Stimulated activated CD8-positive, alpha-beta memory T cell treated with anti-CD3 and anti-CD28 coated beads, Interleukin-4, amount 100 ng/mL, for 48 hours (primary cell): ENCODE measurements at places on chromosomes 1 and 21.

DNA sequence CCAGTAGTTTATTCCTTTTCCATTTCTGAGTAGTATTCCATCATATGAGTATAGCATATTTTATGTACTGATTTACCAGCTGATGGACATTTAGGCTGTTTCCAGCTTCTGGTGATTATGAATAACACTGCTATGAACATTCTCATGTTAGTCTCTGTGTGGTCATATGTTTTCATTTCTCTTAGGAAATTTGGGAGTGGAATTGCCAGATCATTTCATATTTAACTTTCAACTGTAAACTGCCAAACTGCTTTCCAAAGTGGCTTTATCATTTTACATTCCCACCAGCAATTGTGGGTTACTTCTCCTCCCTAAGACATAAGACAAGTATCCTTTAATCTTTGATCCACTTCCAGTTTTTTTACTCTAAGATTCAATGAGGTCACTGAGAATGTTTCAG is 85.7 kb upstream of the RALGPS2 start:
- no peak for DNase-seq

DNA sequence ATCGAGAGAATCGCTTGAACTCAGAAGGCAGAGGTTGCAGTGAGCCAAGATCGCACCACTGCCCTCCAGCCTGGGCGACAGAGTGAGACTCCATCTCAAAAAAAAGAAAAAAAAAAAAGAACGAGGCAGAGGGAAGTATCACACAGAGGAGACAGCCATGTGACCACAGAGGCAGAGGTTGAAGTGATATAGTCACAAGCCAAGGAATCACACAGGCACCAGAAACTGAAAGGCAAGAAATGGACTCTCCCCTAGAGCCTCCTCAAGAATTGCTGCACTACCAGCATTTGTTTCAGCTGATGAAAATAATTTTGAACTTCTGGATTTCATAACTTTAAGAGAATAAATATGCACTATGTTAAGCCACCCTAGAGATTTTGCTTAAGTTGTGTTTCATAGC is 459.6 kb downstream of the PTPRC start:
- no peak for DNase-seq

- no peak for DNase-seq
These were observed 2.6 kb upstream of the ILDR2 start for GRCh38 chr1:166977951-166978350.

GRCh38 chr1:182649041-182649440 is 35.3 kb downstream of the RGS8 start:
- DNase-seq, result no peak

DNA sequence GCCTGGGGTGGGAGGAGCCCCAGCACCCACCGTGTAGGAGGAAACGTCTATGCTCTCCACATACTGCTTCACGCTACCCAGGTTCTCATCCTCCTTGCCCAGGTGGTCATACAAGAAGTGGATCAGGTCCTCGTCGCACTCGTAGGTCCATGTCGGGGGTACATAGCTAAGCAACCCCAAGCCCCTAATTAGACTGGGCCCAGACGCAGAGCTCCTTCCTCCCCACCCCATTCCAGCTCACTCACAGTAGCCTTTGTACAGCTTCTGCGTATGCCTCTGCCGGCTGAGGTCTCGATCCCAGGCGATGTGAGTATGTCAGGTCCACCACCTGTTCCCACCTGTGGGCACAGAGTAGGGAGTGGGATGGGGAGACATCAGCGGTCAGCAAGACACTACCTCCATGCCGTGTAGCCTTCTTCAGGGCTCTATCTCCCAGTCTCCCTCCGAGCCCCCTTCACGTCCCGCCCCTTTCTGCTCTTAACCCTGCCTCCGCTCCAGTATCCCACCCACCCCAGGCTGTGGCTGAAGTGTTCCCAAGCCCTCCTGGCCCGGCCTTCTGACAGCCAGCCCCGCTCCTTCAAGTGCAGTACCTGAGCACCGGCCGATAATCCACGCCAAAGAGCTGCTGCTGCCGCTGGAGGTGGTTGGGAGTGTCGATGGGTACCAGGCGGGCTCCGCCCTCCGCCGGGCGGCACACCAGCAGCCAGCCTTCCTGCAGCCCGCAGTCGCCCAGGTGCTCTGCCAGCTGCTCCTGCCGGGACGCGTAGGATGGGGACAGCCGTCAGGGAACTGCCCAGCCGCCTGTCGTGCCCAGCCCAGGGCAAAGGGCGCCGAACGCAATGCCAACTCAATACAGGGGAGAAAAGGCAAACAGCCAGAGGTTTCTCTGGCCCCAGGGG is 919 bp downstream of the HECTD3 start:
- peak; percentile 39 for DNase-seq

DNA sequence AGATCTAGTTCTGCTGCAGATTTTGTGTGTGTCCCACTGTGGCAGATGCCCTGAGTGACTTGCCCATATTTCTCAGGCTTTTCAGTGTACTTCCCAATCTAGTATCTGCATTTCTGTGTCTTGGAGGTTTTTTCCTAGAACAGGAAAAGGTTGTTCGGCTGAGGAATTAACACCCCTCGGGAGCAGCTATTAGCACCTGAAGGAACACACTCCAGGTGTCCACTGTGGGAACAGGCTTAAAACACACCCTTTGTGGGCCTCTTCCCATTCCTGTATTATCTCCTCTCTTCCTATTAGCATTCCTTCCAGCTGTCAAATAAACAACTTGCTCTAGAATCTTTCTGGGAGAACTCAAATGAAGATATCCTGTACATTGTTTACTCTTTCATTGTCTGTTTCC is 178.3 kb downstream of the HMCN1 start:
- no peak for DNase-seq

DNA sequence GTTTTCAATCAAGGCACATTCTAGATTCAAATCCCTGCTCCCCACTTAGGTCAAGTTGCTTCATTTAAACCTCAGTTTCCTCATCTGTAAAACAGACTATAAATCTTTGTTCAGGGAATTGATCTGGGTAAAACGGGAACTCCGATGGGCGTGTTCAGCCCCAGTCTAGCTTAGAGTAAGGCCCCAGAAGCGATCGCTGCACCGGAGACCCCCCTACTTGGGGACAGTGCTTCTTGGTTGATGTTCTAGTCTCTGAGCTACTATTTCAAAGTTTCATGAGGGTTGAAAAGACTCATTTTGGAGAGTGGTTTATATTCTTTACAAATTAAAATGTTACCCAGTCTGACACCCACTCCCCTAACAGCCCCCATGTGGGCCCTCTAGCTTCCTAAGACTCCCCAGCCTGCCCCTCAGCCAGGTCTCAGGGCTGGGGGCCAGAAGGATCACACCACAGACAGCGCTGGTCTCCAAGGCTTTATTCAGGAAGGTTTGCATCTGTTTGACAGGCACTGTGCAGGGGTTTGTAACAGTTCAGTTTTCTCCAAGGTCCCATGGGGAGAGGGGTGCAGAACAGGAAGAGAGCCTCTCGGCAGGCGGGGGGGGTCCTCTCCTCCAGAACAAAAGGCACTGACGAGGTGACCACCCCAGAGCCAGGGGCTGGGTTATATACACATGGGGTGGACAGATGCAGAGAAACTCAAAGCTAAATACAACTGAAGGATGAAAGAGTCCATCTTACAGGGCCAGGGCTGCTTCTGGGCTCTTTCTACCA is 82.9 kb downstream of the STUM start:
- DNase-seq, result peak; percentile 18

DNA sequence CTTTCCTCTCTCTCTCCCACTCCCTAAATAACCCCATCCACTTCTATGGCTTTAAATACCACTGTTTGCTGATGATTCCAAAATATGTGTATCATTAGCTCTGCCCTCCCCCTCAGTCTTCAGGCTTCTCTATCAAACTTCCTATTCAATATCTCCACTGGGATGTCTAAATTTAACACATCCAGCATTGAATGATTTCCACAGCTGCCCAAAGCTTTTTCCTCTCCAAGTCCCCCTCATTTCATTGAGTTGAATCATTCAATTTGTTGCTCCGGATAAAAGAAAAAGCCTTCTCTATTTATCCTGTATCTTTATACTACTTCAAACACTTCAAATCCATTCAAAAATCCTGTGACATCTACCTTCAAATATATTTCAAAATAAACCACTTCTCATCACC is 225.0 kb downstream of the SEC16B start:
- DNase-seq, result no peak

DNA sequence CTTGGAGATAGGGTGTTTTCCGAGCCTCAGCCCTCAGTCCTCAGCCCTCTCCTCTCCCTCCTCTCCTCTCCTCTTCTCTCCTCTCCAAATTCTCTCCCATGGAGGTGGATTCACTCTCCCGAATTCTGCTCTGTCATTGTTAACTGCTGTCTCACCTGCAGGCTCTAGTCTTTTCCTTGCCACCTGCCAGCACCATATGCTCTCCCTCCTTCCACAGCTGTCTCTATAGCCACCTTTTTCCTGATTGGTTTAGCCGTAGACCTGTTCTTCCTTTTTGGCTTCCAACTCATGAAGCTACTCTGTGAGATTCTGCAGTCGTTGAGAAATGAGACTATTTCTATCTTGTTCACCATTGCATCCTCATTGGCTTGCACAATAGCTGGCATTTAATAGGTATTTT is 19.7 kb downstream of the COG2 start:
- no peak for DNase-seq

DNA sequence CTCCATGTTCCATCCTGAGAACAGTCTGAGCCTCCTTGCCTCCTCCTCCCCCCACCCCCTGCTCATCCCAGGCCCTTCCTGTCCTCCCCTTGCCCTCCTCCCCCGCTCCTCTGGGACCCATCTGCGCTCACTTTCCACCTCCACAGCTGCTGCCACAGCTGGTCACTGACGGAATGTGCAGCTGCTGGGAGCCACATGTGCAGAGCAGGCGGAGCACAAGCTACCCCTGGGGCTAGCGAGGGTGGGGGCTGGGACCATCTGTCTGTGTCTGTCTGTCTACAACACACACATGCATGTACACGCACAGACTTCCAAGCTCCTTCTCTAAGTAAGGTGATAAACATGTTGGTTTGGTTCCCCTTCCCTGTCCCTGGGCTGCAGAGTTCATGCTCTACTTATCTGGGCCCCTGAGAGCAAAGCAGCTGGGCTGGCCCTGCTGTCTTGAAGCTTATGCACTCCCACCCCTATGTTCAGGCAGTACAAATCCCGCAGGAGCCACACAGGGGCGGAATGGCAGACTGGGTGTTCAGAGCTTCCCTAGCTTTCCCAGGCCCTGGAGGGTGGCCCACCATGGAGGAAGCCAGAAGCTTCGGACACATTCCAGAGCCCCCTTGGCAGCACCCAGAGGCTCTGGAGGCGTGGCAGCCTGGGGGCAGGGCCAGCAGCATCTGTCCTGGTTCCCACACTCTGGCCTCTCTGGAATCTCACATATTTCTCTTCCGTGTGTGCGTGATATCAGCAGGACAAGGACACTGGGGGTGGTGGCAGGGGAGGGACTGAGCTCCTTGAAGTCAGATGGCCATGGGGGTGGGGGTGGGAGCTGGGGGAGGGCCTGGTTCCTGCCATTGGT is 7.0 kb upstream of the HEYL start:
- DNase-seq, result no peak

GRCh38 chr1:12433323-12434053 is 184.5 kb downstream of the DHRS3 start:
- no peak for DNase-seq

DNA sequence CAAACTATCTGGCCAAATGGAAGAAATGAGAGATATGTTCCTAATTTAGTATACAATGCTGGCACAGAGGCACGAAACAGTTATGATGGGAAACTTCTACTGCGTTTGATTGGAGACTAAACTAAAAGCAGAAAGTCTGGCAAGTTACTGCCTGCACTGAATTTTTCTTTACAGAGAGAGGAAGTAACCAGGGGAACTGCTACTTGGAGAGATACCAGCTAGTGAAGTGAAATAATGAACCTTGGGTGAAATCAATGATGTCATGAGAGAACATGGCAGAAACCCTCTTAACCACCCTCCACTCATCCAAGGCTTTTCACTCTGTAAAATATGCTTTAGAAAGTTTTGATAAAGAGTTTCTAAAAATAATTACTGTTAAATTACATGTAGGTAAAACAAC is 29.3 kb downstream of the NIBAN1 start:
- no peak for DNase-seq

- no peak for DNase-seq
These were observed 21.4 kb downstream of the AIM2 start for GRCh38 chr1:159055181-159055641.

GRCh38 chr1:76769911-76770310 is 97.4 kb upstream of the ST6GALNAC5 start:
- no peak for DNase-seq

DNA sequence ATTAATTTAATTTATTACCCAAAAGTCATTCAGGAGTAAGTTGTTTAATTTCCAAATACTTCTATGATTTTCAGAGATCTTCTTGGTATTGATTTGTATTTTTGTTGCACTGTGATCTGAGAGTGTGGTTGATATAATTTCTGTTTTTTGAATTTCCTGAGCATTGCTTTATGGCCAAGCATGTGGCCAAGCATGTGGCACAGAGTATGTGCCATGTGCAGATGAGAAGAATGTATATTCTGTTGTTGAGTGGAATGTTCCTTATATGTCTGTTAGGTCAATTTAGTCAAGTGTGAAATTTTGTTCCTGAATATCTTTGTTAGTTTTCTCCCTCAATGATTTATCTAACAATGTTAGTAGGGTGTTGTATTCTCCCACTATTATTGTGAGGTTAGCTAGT is 25.3 kb upstream of the IFI16 start:
- no peak for DNase-seq

GRCh38 chr1:147541672-147542568 is 619 bp downstream of the BCL9 start:
- DNase-seq, result peak; percentile 53

GRCh38 chr1:200415227-200415626 is 5.4 kb upstream of the ZNF281 start:
- DNase-seq, result no peak

DNA sequence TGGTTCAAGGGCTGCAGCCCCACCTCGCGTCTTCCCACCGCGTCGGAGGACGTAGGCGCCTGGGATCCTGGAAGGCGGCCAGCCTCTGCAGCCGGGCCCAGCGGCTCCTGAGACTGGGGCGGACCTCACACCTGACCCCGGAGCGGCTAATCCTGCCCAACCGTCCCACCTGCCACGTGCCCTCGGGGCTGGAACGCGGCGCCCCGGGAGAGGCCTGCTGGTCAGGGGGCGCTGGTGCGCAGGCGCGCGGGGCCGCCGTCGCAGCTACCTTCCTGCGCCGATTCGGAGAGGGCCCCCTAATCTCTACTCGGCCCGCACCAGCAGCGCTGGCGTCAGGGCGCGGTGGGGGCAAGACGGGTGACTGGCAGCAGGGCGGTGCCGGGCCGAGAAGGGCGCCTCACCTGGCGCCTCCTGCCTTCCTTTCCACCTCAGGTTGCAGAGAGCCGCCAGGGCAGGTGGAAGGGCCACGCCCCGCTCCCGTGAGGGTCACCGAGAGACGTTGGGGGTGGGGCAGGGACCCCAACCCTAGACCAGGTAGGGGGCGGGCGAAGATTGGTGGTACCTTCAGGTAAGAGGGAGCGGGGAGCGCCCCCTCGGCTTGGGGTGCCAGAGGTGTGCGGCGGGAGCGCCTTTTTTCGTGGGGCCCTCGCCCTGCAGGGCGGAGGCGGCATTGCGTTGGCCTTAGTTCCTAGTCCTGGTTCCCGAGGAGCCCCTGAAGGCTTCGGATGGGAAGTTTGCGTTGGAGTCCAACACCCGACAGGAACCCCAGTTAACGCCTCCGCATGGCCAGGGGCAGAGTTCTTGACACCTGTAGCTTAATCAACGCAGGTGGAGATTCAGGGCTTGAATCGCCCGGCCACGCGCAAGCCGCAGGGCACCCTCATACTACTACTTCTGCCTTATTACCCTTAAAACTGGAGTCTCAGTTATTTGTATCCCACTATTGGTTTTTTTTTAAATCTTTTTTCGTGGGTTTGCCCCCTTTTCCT is at the start of gene TDRD5:
Gene TDRD5, plus strand, starts transcription at position 241 of the 989 bp plus-strand sequence. CDS start 784 bp downstream, outside the sequence.
- DNase-seq, result no peak
